ENCODE measurements at places on chromosomes 11 and 22.

GRCh38 chr11:17015627-17016126, 1.5 kb upstream of the PLEKHA7 start:
- no peak for DNase-seq

GRCh38 chr22:25448435-25449051, 115.9 kb upstream of the GRK3 start:
- DNase-seq, result no peak

- DNase-seq, result no peak
Observed at GRCh38 chr22:41659941-41660340, 28.7 kb downstream of the SNU13 start.

GRCh38 chr11:28243581-28243980, 135.4 kb downstream of the METTL15 start:
- DNase-seq, result no peak

DNA sequence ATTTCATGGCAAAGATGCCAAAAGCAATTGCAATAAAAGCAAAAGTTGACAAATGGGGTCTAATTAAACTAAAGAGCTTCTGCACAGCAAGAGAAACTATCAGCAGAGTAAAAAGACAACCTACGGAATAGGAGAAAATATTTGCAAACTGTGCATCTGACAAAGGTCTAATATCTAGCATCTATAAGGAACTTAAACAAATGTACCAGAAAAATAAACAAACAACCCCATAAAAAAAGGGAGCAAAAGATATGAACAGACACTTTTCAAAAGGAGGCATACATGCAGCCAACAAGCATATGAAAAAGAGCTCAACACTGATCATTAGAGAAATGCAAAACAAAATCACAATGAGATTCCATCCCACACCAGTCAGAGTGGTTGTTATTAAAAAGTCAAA, 60.3 kb downstream of the AASDHPPT start:
- DNase-seq, result no peak

DNA sequence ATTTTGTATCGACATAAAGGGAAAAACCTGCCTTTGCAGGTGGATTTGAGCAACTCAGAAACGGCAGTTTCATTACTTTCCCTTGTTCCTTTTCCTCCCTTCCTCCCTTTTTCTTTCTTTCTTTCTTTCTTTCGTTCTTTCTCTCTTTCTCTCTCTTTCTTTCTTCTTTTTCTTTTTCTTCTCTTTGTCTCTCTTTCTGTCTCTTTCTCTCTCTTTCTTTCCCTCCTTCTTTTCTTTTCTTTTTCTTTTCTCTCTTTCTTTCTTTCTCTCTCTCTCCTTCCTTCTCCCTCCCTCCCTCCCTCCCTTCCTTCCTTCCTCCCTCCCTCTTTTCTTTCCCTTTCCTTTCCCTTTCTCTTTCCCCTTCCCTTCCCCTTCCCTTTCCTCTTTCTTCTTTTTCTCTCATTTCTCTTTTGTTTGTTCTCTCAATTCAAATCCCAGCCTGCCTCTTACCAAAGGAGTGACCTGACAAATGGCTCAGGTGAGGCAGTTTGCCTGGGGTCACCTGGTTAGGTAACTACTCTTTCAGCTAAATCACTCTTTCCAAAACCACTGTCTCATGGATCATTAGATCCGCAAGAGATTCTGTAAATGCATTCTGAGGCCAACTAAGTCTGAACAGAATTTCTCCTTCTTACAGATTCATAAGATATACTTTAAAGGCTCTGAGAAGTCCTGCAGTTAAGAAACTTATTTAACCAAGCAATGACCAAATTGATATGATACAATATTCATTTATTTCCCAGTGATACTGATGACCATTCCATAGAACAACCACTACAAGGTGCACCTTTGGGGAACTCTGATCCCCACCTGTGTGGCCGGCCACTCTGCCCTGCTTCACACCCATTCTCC, 75.3 kb downstream of the MYO18B start:
- no peak for DNase-seq

- DNase-seq, result no peak
Observed at GRCh38 chr11:65275906-65276305, 14.1 kb downstream of the POLA2 start.

DNA sequence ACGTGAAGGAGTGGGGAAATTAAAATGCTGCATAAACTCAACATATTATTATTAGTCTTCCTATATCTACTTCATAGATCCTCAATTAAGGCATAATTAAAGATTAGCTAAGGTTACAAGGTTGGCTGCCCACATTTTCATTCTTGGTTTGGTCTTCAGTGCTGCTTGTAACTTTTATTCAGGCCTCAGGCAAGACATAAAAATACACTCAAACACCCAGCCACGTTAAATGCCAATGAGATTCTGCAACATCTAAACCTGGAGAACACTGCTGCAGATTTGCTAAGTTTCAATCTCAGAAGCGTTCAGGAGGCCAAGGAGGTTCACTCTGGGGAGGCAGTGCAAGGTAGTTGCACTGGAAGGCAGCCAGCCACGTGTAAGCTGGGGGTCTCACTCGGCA, 358.7 kb upstream of the NARS2 start:
- DNase-seq, result no peak

DNA sequence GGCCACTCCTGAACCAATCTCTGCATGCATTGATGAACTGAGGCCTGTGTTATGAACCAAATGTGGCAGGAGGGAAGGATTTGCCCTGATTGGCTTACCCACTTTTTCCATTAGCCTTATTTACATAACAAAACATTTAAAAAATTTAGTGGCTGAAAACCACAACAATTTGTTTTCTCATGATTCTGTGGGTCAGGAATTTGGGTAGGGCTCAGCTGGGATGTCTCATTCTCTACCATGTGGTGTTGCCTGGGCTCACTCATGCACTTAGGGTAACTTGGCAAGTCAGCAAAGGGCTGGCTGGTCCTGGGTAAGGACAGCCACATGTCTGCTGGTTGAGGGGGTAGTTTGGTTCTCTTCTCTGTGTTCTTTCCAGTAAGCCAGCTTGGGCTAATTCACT, 35.1 kb upstream of the CYP2R1 start:
- no peak for DNase-seq

DNA sequence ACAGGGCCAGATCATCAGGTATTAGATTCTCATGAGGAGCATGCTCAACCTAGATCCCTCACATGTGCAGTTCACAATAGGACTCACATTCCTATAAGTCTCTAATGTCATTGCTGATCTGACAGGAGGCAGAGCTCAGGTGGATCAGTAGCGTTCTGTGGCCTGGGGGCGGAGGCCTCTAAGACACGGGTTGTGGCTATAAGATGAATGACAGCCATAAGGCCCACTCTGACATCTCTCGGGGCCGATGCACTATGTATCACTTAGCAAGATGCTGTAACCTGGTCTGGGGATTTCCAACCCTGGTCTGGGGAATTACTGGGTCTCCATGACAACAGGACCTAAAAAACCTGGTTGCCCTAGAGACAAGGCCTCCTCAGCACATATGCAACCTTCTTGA, 932.7 kb downstream of the TBC1D22A start:
- DNase-seq, result no peak
